AG08396 (cell line): ENCODE measurements at places on chromosomes 2 and 18.
A peak's percentile ranks its signal among the peaks of the same experiment; 100 is the strongest.

DNA sequence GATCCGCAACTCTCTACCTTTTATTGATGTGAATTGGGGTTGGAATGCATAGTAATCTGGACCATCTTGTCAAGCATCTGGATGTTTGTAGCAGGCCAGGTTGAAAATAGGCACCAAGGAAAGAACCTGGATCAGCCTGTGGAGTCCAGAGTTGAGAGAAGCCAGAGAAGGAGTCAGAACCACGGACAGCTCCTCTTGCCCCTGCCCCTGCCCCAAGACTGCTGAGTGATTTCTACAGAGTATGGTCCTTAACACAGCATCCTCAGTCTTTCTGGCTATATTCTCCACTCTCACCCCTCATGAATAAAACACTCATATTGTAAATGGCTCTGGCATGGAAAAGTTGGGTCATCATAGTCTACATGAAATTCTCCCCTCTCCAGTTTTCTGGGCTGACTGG is 154.6 kb downstream of the LOXHD1 start:
- DNase-seq, result no peak

DNA sequence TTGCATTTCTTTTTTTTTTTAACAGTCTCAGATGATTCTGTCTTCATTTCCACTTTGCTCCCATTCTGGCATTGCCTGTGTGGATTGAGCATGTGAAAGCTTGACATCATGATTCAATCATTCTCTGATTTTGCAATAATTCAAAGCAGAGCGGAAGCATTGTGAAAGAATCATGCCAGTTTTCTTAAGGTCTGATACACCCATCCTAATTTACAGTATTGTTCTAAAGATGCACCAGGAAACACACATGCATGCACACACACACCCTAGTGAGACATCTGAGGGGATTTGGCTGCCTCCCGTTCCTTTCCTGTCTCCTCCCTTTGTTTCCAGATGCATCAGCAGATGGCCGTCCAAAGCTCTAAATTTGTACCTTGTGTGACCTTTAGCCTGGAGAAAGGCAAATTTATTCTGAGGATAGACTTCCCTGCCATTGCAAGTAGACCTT is 97.3 kb downstream of the FMNL2 start:
- DNase-seq, result peak; percentile 16

DNA sequence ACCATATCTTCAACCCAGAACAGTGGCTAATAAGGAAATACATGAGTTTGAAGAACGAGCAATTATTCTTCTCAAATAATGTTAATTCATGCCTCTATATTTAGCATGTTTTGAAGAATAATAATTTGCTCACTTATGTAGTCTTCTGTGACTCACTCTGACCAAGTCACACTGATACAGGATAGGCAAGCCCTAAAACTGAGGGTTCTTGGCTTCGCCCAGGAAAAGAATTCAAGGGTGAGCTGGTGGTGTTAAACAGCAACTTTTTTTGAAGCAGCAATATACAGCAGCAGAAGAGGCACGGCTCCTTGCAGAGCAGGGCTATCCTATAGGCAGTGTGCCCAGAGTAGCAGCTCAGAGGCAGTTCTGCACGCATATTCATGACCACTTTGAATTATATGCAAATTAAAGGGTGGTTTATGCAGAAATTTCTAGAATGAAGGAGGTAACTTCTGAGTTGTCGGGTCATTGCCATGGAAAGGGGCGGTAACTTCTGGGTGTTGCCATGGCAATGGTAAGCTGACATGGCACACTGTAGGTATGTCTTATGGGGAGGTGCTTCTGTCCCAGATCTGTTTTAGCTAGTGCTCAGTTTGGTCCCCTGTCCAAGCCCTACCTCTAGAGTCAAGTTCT is 200.6 kb downstream of the RND3 start:
- DNase-seq, result no peak

GRCh38 chr2:215743066-215743465 is 270.3 kb downstream of the MREG start:
- no peak for DNase-seq

- DNase-seq, result no peak
These were observed 128.7 kb downstream of the MAP3K20 start for GRCh38 chr2:173204316-173204715.

DNA sequence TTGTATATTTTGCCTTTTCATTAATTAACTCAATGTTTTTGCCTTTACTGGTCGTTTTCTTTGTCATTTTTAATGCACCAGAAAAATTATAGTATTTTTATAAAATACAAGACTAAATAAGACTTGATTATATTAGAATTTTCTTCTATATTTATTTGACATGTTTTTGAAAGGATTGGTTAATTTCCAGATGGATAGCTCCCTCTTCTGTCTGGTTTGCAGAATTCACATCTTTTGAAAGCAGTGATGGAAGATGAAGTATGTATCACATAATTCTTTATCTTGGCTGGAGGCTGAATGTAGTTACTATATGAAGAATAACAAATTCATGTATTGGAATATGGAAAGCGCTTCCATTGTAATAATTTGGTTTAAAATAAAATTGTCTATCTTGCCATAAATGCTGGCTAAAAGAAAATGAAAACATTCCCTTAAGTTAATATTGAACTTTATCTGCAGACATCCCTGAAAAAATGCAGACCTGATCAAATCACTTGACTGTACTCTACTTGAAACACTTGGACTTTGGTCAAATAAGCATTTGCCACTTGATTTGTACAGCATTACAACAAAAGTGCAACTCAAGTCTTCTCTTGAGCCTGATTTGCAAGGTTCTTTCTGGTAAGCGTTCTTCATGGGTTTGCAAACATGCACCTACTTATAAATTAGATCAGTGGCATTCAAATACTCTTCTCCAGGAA is 86.3 kb upstream of the EFEMP1 start:
- peak; percentile 11 for DNase-seq

DNA sequence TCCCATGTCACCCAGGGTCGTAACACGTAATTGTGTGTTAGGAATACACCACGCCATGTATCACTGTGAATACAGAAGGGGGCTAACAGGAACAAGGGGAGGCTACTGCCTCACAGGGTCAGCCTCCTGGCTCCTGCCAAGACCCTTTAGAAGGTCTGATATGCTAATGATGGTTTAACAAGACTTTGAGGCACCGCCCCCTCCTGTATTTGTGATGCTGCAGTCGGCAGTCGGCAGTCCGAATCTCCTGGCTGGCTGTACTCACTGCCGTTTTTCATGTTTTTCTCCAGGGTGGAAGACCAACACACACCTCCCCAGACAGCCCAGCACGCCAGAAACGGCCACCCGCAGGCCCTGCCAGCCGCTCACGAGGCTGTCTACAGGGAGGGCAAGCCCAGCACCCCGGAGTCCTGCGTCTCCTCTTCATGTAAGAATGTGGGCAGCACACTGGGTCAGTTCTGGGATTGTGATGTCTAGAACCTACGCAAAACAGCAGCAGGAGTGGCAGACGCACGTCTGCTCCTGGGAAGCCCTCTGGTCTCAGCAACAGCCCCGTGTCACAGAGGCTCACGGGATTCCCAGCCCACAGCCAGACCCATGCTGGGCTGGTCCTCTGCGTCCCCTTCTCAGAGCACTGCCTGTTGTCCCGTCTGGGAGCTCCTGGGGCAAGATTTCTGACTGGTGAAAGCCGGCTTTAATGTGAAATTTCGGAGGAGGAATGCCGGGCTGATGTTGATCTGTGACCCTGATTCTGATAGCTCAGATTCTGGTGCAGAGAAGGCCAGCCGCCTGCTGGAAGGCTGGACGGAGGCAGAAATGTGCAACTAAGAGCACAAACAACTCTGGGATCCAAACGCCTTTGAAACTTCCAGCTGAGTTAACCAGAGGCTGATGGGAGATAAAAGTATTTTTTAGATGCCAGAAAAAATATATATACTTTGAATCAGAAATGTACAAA is 39.7 kb upstream of the B3GNT7 start:
- DNase-seq, result no peak

GRCh38 chr2:241984658-241985057 is 115.1 kb downstream of the RTP5 start:
- no peak for DNase-seq

DNA sequence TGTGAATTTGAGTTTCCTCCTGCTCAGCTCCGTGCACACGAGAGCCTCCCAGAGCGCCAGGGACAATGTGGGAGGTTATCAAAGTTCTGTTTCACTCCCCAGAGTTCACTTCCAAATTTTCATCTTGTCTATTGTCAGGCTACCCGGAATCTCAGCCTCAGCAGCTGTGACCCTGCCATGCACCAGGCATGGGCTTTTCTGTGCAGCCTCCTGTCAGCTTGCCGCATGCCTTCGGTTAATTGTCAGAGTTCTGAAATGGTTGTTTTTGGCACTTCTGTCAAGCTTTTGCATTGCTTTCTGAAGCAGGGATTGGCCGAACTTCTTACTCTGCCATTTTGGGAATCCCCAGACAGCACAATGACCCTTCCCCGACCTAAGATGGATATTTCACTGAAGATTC is 60.4 kb downstream of the SH3YL1 start:
- no peak for DNase-seq
